Stimulated activated CD4-positive, alpha-beta T cell treated with anti-CD3 and anti-CD28 coated beads, Interleukin-1b, Interleukin-23, amount 100 ng/mL, for 1 hour (primary cell): ENCODE measurements at places on chromosomes 5 and 9.

- DNase-seq, result no peak
Measured at GRCh38 chr5:32726086-32726557, 15.0 kb downstream of the NPR3 start.

- DNase-seq, result no peak
Measured at GRCh38 chr9:129145841-129146292, 32.2 kb downstream of the IER5L start.

- DNase-seq, result no peak
Measured at GRCh38 chr9:92508018-92508820, 25.9 kb upstream of the ASPN start.

- DNase-seq, result no peak
Measured at GRCh38 chr5:50807661-50808060, 141.2 kb downstream of the PARP8 start.

GRCh38 chr9:113511856-113512761, 48.6 kb downstream of the RGS3 start:
- peak; percentile 25 for DNase-seq

DNA sequence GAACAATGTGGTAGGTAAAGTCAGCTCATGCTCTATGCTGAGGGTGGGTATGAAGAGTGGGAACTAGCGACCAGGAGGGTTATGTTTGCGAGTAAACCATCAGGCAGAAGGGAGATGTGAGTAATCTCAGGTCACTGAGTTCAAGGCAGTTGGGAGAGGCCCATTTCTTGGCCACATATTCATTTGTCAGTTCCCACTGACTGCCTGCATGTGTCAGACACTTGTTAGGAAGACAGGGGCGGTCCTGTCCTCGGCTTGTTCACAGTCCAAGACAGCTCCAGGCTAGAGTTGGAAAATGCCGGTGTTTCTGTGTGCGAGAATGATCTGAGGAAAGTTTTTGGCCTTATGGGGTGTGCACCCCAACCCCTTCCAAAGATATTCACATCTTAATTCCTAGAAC, 48.6 kb upstream of the GDNF start:
- no peak for DNase-seq

GRCh38 chr5:139904816-139905661, 109.4 kb downstream of the PSD2 start:
- DNase-seq, result no peak

DNA sequence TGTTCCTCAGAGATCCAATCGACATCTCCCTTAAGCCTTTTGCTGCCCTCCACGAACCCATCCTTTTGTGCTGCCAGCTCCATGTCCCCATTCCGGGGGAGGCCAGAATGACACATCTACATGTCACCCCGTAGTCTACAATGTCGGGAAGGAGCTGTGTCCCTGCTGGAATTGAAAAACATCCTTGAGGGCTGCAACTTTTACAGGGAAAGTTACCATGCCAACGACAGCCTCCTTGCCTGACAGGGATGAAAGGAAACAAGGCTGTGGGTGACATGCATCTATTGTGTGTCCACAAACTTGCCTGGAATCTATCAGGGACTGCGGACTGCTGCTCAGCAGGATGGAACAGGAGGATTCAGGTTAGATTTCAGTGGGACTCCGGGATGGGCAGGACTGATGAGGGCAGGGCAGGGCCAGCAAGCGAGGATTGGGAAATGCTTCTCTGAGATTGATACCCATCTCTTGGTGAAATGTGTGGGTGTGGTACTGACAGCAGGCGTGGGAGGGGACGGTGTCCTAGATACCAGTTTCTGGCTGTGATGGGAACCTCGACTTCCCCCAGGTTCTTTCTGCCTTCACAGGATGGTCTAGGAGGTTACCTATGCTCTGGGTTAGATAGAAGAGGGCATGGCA, 25.5 kb downstream of the EGR1 start:
- no peak for DNase-seq

DNA sequence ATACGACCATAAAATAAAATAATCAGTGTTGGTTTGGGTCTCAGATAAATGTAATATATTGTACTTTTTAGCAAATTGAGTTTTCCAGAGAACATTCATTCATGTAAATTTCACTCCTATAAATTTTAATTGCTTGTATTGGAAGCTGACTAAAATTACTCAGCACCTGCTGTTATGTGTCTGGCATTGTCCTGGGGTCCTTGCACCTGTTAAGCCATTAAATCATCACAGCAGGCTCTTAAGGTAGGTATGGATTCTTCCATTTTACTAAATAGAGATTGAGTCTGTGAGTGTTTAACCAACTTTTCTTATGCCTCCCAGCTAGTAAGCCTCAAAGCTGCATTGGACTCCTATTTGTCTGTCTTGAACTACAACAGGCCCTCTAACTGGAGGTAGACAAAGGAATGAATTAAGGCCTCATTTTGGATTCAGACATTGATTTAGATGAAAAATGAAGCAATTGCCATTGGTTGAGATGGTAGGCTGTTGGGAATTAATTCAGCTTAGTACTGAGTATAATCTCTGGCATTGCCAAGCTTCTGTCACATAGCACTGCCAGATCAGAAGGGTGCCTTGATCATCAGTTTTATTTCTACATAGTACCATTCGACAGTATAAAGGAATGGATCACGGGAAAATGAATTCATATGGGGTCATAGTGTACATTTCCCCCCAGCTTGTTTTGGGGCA, 78.9 kb downstream of the PARP8 start:
- DNase-seq, result no peak

- DNase-seq, result no peak
Measured at GRCh38 chr9:127968042-127968441, 12.7 kb downstream of the EEIG1 start.

DNA sequence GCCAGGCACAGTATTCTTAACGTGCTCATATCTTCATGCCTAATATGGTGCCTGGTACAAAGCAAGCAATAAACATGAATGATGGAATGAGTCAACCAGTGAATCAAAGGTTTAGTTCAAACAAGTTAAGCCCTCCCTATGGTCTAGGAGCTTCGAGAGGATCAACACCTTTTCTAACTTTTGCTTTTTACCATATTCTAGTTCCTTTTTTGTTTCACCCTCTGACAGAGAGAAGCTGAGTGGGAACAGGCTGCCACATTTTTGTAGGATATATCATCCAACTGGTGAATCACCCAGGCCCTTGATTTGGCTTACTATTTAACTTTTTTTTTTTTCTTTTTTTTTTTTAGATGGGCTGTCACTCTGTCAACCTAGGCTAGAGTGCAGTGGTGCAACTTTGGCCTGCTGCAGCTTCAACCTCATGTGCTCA, 39.3 kb upstream of the TNC start:
- DNase-seq, result no peak

- no peak for DNase-seq
Measured at GRCh38 chr5:173050791-173051190, 5.4 kb upstream of the CREBRF start.

GRCh38 chr5:79938468-79938867, 52.6 kb downstream of the MTX3 start:
- no peak for DNase-seq

DNA sequence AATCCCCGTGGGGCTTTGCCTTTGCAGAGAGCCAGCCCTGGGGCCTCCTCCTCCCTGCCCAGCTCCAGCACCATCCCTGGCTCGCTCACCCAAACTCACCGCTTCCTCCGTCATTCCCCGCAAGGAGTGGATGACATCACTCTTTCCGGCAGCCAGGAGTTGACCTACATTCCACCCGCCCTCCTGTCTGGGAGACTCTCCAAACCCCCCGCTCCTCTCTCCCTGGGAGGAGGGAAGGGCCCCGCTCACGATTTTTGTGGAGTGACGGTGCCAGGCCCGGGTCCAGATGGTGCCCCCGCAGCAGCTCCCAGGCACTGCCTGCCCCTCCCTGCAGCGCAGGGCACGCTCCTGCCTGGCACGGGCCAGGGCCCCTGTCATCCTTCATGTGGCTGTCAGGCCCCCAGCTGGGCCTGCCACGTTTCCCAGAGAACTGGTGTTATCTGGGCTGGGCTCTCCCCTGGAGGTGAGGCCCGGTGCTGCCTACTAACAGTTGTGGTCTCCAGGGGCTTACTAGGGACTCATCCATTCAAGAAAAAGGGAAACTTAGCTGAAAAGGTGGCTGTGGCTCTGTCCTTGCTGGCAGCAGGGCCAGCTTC, 52.3 kb downstream of the NTNG2 start:
- no peak for DNase-seq

GRCh38 chr5:131825404-131826013, 28.7 kb upstream of the FNIP1 start:
- DNase-seq, result no peak

- DNase-seq, result no peak
Measured at GRCh38 chr9:101727612-101728524, 10.6 kb downstream of the GRIN3A start.

- no peak for DNase-seq
Measured at GRCh38 chr5:55758714-55759113, 20.9 kb downstream of the DDX4 start.

- no peak for DNase-seq
Measured at GRCh38 chr9:18489861-18490260, 15.9 kb downstream of the ADAMTSL1 start.

- no peak for DNase-seq
Measured at GRCh38 chr5:75466006-75466716, 45.3 kb downstream of the CERT1 start.

- no peak for DNase-seq
Measured at GRCh38 chr5:66596636-66597182, 516 bp downstream of the MAST4 start.

- DNase-seq, result no peak
Measured at GRCh38 chr5:64532657-64533056, 26.8 kb downstream of the RGS7BP start.

DNA sequence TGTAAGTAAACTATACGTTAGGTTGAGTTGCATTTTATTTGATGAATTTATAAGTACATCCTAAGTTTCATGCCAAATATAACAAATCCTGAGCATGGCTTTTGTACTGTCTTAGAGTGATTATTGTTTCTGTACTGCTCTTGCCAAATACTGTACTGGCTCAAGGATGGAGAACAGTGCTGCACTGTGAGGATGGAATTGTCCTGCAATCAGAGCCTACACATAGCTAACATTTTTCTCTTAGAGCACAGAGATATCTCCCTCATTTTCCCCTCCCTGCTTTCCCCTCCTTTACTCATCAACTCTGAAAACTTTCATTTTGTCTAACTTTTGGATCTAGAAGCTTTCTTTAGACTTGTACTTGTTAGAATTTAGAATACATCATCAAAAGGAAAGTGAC, 28.3 kb downstream of the LRRC70 start:
- DNase-seq, result no peak

GRCh38 chr5:5794118-5794560, 371.7 kb downstream of the ICE1 start:
- no peak for DNase-seq

DNA sequence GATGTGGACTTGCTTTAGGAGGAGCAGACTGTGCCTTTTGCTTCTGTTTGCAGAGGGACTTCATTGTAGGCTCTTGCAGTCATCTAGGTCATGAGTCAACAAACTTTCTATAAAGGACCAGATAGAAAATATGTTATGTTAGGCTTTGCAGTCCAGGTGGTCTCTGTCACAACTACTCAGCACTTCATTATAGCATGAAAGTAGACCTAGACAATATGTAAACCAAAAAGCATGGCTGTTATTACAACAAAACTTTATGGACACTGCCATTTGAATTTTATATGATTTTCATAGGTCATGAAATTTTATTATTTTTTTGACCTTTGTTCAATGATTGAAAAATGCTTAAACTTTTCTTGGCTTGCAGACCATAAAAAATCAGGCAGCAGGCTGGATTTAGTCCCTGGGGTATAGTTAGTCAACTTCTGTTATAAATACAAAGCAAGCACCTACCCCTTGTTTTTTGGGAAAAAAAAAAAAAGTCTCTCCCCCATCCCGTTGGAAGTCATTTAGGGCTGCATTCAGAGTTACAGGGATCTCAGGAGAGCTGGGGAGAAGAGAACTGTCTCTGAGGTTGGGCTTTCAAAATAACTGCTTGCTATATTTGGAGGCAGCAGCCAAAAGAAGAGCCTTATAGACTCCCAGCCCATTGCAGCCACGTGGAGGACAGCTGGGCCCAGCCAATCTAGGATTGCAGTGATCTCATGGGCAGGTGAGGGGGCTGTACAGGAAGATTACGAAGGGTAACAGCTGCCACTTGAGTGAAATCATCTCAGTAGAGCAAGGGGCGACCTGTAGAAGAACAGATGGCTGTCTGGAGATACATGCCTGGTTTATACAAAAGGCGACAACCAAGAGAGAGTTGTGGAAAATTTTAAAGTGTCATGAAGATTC, 136.6 kb upstream of the TNC start:
- no peak for DNase-seq

GRCh38 chr9:118721923-118722322, 647.3 kb downstream of the BRINP1 start:
- DNase-seq, result no peak

- DNase-seq, result no peak
Measured at GRCh38 chr9:92754091-92754745, 10.4 kb downstream of the BICD2 start.

DNA sequence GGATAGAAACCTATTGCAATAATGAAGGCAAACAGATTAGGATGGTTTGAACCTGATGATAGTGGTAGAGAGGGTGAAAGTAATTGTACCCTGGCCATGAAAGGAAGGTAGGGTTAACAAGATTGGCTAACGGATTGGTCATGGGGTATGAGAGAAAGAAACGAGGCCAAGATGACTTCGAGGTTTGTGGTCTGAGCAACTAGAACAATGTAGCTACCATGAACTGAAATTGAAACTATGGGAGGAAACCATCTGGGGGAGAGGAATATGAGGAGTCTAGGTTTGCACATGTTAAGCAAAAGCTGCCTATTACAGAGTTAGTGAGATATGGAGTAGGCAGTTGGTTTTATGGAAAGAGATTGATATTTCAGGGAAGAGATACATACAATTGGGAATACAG, 406.0 kb downstream of the PRELID2 start:
- DNase-seq, result no peak

GRCh38 chr5:139376364-139376763, 6.7 kb downstream of the SLC23A1 start:
- no peak for DNase-seq

- no peak for DNase-seq
Measured at GRCh38 chr9:130467316-130467715, 22.6 kb downstream of the ASS1 start.

DNA sequence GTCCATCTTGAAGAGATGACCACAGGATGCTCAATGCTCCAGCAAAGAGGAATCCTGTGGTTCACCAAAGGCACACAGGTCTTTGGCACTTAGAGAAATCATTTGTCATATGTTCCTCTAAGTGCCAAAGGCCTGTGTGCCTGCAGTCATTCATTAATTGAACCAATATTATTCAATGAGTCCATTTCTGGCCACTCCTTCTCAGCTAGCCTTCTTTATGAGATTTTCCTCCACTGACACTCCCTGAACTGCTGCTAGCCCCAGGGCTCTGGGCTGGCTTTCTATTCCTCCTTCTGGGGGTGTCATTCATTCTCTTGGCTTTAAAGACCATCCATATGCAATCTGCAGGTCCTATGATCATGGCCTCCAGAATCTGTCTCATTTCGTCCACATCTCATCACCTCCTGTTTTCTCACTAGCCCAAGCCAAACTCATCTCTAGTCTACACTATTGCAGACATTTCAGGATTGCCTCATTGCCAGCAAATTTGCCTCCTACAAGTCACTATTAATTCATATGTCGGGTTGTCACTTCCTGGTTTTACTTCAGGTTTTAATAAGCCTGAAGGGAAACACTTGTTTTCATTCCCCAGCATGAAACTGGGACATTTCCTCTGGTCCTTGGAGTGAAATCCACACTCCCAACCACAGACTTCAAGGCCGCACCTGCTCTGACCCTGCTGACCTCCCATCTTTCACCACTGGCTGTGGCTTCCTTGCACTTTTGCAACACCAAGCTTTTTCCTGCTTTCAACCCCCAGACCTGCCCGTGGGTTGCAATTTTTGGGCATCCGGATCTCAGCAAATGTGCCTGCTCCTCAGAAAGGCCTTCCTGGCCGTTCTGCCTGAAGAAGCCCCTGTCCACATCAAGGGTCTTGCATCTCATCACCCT, 35.1 kb downstream of the KCNIP1 start:
- DNase-seq, result no peak
